MCF 10A (cell line): ENCODE measurements at places on chromosomes 3 and 15.
A peak's percentile ranks its signal among the peaks of the same experiment; 100 is the strongest.

GRCh38 chr3:37577697-37578096 lies 284.0 kb upstream of the CTDSPL start:
- DNase-seq = no peak

GRCh38 chr3:117518364-117518763 lies 808.8 kb downstream of the TUSC7 start:
- DNase-seq = no peak

- DNase-seq = peak; percentile 54
These were observed 119.0 kb upstream of the RASGRP1 start for GRCh38 chr15:38683382-38684242.

DNA sequence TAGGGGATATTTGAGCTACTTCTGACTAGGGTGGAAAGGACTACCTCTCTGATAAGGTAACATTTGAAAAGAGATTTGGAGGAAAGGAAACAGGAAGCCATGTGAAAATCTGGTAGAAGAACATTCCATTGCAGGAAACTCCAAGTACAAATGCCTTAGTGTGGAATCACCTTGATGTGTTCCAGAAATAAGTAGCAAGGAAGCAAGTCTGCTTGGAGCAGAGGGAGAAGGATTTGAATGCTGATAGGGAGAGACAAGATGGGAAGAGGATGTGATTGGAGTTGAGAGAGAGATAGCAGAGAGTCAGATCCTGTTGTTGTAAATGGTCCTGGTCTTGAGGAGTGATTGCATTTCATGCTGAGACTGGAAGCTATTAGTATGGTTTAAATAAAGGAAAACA lies 335.1 kb upstream of the DCBLD2 start:
- no peak for DNase-seq

GRCh38 chr3:52249683-52250082 lies 4.1 kb downstream of the PPM1M start:
- DNase-seq = no peak

DNA sequence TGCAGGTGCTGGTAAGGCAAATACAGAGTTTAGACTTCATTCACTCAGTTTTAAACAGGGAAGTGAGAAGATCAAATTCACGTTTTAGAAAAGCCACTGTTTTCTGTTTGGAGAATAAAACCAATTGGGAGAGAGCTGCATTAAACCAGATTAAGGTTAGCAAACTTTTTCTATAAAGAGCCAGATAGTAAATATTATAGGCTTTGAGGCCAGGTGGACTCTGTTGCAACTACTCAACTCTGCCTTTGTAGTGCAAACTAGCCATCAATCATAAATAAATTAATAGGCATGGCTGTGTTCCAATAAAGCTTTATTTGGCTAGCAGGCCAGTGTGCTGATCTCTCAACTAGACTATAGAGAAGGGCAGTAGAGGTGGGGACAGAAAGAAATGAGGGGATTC lies 33.5 kb downstream of the SUCLG2 start:
- DNase-seq = no peak

- DNase-seq = no peak
These were observed 4.9 kb upstream of the PPP1R2 start for GRCh38 chr3:195548006-195548405.

- DNase-seq = peak; percentile 22
These were observed 452 bp downstream of the TMEM158 start for GRCh38 chr3:45225465-45226205.

GRCh38 chr15:94509259-94509658 lies 277.9 kb downstream of the MCTP2 start:
- DNase-seq = no peak
